H54 (cell line): ENCODE measurements at places on chromosomes 7 and 10.

DNA sequence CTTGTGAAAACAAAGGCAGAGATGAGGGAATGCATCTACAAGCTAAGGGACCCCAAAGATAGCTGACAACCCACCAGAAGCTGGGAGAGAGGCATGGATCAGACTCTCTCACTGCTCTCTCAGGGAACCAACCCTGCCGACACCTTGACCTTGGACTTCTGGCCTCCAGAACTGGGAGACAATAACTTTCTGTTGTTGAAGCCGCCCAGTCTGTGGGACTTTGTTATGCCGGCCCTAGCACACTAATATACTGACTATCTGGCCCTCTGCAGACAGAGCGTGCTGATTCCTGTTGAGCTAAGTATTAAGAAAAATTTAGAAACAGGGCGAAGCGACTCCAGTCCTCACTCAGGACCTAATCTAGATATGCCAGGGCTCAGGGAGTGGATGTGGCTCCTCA lies 144.3 kb upstream of the TCF7L2 start:
- DNase-seq = no peak

- DNase-seq = no peak
These were observed 787 bp upstream of the PLEKHA1 start for GRCh38 chr10:122373721-122374120.

DNA sequence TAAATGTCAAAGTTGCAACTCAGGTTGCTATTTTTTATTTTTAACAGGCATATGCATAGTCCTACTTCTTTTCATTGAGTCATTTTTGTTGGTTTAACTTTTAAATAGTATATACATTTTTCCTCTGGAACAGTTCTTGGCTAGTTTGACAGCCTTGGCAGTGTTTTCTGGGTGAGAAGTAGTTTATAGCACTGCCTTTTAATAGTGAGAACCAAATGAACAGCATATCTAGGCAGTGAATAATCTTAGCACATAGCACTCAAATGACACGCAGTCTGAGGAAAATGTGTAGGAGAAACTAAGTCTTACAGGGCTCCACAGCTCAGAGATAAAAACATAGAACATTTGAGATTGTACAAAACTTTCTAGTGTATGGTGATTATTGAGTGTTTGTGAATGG lies 265.5 kb upstream of the POT1 start:
- no peak for DNase-seq

DNA sequence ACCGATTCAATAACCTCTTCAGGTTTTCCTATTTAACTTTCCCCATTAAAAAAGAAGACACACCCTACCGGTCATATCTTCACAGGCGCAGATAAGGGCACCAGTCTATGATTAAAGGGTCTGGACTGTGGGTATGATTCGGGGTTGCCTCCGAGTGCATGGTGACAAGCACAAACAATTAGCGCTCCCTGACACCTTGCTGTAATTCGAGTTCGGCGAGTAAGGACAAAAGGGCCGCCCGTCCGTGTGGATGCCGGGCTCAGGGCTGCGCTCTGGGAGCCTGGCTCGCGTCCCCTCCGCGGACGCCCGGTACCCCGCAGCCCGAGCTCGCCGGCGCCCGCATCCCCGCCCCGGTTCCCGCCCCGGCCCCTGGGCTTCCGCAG lies 111.9 kb upstream of the RHEB start:
- DNase-seq = no peak

DNA sequence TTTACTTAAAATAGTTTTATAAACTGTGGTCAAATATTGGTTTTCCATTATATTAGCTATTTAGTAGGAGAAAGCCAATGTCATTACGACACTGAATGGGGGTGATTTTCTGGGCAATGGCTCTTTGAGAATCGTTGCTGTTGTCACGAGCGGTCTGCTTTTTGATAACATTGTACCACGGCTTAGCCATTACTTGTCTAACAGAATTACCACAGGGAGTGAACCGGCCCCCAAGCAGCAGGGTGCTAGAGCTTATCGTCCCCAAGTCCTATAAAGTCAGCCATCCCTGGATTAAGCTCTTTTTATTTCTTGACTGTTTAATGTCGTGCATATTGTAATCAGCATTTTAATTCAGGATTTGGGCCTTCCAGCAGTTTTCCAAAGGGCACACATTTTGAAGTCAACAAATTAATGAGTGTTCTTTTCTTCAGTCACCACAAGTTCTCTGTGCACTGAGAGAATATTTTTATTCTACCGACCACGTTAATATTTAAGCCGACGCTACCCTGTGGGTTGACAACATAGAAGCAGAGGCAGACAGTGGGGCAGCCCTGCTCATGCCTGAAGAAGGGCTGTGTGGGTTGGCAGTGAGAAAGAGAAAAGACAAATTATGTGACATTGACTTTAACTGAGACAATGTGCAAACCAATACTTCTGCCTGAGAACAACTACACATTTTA lies 125.8 kb downstream of the ICA1 start:
- no peak for DNase-seq

DNA sequence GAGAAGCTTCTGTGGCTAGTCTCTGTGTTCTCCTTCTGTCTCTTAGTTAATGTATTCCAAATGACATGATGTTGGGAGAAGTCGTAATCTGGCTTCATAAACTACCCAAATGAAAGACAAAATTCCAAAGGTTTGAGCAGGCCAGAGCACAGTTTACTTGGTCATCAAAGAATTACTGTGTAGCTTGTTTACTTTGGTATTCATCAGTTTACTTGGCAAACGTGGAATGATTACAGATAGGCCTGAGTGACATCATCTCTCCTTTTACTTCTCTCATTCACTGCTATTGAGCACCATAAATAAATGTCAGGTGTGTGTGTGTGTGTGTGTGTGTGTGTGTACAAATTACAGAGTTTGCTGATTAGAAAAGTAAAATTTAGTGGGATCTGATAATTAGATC lies 327.3 kb downstream of the PHTF2 start:
- DNase-seq = no peak

GRCh38 chr10:63670291-63670898 lies 149.2 kb downstream of the REEP3 start:
- no peak for DNase-seq
